ENCODE measurements at places on chromosomes 3 and 15.

DNA sequence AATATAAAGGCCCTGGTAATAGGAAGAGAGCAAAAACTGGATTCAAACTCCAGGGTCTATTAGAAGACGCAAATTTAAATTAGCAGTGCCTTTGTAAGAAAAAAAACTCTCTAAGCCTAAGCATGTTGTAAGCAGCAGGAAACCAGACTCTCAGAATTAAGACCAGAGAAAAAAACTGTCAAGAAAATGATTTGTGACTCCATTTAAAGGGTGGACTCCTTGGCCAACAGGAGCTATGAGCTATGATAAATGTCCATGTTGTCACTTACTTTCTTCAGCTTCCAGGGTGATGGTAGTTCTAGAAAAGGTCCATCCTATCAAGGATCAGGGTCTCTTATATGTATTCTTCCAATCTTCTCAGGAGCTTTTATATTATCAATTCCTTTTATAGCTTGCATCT, 34.9 kb upstream of the CCDC50 start:
- no peak for DNase-seq
- H3K36me3 ChIP-seq: no peaks in the 10 kb centered on the region
- no peak overlapping the region for H3K4me3 ChIP-seq
- H3K27me3 ChIP-seq: no peaks in the 10 kb centered on the region
- no peak overlapping the region for H3K27ac ChIP-seq

- no peaks in the 10 kb centered on the region for H3K27me3 ChIP-seq
- H3K4me3 ChIP-seq: no peak overlapping the region
- DNase-seq: no peak
- no peaks in the 10 kb centered on the region for H3K4me1 ChIP-seq
Measured at GRCh38 chr3:105700575-105700974, 168.2 kb downstream of the CBLB start.

GRCh38 chr3:149917124-149917667, 53.5 kb downstream of the PFN2 start:
- H3K27me3 ChIP-seq: no peaks in the 10 kb centered on the region
- no peak overlapping the region for H3K27ac ChIP-seq
- H3K4me3 ChIP-seq: no peak overlapping the region
- no peak for DNase-seq

DNA sequence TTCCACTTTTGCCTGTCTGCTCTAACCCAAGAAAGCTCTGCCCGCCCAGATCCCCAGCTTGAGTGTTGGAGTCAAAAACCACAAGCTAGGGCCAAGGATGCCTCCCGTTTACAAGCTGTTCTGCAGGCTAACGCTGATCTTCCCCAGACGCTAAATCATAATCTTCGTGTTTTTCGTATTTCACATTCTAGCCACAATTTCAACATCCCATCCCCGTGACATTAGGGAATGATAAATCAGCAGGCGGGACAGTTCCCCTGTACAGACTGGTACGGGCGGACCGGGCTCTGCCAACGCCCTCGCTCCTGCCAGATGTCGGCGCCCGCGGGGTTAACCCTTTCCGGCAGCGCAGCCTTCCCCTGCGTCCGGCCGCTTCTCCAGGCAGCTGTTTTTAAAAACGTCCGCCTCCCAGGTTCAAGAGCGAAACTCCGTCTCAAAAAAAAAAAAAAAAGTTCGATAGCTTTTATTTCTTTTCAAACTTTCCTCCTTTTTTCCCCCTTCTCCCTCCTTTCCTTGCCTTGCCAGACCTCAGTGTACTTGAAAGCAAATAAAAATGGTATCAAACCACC, 81.0 kb upstream of the BNC1 start:
- H3K36me3 ChIP-seq: no peaks in the 10 kb centered on the region
- no peak overlapping the region for H3K27ac ChIP-seq
- H3K27me3 ChIP-seq: no peaks in the 10 kb centered on the region

DNA sequence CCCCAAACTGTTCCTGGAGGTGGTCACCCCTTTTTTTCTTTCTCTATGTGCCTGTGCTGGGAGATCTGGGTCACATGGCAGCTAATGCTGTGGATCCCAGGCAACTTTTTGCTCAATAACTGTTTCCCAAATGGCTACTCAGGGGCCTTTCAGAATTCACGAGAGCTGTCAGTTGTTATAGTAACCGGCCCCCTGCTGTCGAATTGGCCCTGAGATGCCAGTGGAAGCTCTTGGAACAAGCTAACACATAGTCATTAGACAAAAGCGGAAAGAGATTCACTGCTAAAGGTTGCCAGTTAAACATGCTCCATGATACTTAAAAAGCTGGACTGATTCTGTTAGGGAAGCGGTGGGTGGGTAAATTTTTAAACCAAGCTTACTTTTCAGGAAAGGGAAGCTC, 144.1 kb downstream of the FEZF2 start:
- no peak for DNase-seq
- no peaks in the 10 kb centered on the region for H3K27me3 ChIP-seq
- H3K27ac ChIP-seq: no peak overlapping the region
- H3K4me3 ChIP-seq: no peak overlapping the region

- H3K4me3 ChIP-seq: no peak overlapping the region
- H3K4me1 ChIP-seq: peaks cover 3% of the 10 kb centered on the region
- peak; percentile 75 for DNase-seq
- H3K27me3 ChIP-seq: no peaks in the 10 kb centered on the region
- H3K36me3 ChIP-seq: no peaks in the 10 kb centered on the region
Measured at GRCh38 chr3:12478326-12478725, 6.0 kb upstream of the TSEN2 start.

- no peaks in the 10 kb centered on the region for H3K4me1 ChIP-seq
- no peaks in the 10 kb centered on the region for H3K36me3 ChIP-seq
- DNase-seq: no peak
- no peak overlapping the region for H3K4me3 ChIP-seq
Measured at GRCh38 chr15:69482686-69483256, 30.2 kb downstream of the RPLP1 start.

DNA sequence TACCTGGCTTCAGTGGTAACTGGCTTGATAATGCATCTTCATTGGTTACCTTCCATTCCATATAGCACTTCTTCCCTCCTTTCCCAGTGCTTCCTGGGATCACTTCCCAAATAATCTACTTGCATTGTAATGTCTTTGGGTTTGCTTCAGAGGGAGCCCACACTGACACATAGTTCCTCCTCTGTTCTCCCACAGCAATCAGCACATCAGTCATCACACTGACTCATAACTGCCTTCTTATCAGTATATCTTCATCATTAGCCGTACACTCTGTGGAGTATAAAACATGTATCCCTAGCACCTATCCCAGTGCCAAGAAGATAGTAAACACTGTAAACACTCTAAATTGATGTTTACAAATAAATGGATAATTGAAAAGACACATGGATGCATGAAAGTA, 91.4 kb upstream of the SCN10A start:
- DNase-seq: peak; percentile 7
- no peaks in the 10 kb centered on the region for H3K4me1 ChIP-seq
- H3K4me3 ChIP-seq: no peak overlapping the region

DNA sequence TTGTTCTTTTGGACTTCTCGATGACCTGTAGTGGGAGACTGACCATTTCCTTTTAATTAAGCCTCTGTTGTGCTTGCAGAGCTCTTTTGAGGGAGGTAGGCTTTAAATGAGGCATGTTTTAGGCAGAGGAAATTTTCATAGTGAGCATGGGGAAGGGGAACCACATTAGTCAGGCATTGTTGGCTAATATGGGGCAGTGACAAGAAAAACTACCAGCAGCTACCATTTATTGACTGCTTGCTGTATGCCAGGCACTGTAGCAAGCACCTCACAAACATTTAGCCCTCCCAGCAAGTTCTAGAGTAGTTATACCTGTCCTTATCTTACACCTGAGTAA, 10.9 kb downstream of the ATG7 start:
- no peaks in the 10 kb centered on the region for H3K36me3 ChIP-seq
- H3K27ac ChIP-seq: no peak overlapping the region
- H3K4me1 ChIP-seq: no peaks in the 10 kb centered on the region

GRCh38 chr15:83846847-83847246, 192.9 kb downstream of the ADAMTSL3 start:
- DNase-seq: peak; percentile 97
- H3K4me3 ChIP-seq: no peak overlapping the region

GRCh38 chr3:23202921-23203707, at the start of gene UBE2E2:
Gene UBE2E2, plus strand, starts transcription at chr3:23203327.
- no peaks in the 10 kb centered on the region for H3K4me1 ChIP-seq
- no peaks in the 10 kb centered on the region for H3K27me3 ChIP-seq
- DNase-seq: peak; percentile 84
- H3K27ac ChIP-seq: peak within 1 kb of the TSS; percentile 24
- H3K4me3 ChIP-seq: peak within 1 kb of the TSS; percentile 90

DNA sequence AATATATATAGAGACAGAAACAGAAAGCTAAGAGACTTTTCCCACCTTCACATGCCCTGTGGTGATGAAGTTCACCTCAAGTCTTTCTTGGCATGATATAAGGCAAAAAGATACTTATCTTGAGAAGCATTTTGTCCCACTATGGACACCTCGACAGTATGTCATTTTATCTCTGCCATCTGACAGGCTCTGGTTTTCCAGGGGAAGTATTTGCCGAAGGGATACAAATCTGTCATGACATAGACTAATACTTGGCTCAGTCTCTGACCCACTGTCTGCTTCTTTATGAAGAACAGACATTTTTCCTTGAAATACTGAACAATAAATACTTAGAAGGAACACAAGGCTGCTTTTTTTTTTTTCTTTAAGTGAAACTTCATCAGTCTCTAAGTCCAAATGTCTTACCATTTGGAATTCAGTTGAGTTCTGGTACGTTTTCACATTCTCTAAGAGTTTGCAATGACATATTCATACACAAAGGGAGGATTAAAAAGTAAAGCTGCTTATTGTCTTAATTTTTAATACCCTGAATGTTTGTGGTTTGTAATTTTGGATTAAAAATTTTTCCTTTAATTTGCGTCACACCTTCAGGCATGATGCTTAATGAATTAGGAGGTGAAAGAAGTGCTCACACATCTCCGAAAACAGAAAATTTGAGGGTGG, 87.8 kb upstream of the LMOD3 start:
- no peak overlapping the region for H3K4me3 ChIP-seq
- peaks cover 1% of the 10 kb centered on the region for H3K36me3 ChIP-seq
- no peaks in the 10 kb centered on the region for H3K27me3 ChIP-seq
- DNase-seq: no peak
- H3K27ac ChIP-seq: peak overlapping the region; percentile 85

DNA sequence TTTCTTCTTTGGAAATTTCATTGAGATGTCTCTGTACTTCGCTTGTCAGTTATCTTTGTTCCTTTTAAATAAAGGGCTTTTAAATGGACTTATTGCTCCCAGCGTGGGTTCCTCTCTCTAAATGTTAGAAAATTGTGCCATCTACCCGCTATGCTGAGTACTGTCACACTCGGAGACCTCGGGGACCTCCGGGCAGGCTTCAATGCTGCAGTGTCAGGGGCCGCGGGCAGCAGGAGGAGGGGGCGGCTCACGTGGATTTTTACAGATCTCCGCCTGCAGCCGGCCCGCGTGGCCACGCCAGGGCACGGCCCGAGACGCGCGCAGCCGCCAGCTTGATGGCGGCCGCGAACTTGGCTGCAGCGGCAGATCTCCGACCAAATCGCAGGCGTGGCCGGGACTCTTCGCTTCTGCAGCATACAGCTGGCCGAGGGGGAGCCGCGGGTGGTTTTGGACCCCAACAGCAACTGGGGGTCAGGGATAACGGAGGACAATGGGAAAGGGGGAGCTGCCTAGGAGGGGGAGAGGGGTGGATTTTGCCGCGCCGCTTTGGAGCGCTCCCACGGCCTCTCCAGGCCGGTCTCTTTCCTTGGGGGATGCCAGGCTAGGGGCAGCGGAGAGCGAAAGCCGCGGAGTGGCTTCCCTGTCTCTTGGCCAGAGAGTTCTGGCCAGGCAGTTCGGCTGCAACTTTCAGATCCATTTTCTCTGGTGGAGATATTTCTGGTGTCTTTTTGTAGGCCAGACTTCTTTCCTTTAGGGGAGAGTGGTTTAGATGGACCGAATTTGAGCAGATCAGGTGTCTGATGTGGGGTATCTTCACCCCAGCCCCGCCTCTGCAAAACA, 15.3 kb downstream of the NR2F2 start:
- H3K27ac ChIP-seq: no peak overlapping the region

DNA sequence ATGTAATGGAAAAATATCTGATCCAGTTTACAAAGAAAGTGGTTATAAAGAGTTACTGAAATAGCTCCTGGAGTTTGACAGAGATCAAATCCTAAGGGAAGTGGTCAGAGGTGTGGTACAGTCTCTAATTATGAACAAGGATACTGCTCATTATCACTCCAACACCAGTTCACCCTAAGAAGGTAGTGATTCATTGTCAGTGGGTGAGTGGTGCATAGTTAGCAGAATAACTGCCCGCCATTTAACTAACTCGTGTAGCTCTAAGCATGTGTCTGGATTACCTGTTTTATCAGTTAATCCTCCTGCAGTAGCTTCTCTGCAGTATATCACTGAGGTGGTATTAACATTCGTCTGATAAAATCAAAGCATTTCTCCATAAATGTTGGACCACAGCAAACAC, 700.1 kb downstream of the NLGN1 start:
- DNase-seq: no peak
- no peak overlapping the region for H3K4me3 ChIP-seq
- no peaks in the 10 kb centered on the region for H3K36me3 ChIP-seq
- H3K27ac ChIP-seq: no peak overlapping the region

DNA sequence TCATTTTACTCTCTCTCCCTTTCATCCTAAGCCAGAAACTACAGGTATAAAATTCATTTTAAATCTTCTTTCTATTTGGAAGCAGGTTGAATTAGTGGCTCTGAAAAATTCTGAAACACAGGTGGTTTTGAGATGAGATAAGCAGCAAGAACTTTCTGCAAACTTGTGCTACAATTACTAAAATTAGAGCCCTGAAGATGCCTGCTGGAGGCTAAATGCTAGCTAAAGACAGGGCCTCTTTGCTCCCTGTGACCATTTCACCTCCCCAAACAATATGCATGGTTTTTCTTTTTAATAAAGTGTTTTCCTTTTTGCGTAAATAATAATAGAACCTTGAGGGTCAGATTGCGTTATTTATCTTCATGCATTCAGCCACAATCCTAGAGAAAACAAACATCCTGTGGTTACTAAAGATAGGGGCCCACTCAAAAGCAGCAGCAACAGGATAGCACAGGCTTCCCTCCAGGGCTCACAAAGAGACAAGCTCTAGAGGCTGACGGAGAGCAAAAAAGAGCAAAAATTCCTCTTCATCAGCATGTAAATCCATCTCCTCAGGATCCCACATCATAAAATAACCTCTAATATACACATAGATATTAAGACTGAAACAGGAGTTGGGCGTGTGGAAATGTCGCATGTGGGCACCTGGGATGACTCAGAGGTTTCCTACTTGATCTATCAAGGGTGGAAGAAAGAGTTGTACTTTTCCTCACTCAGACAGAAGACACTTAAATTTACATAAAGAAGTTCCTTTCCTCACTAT, 26.5 kb upstream of the CP start:
- H3K4me1 ChIP-seq: peaks cover 2% of the 10 kb centered on the region
- no peaks in the 10 kb centered on the region for H3K27me3 ChIP-seq
- H3K36me3 ChIP-seq: no peaks in the 10 kb centered on the region
- DNase-seq: no peak
- H3K27ac ChIP-seq: no peak overlapping the region

- no peak overlapping the region for H3K4me3 ChIP-seq
- H3K27ac ChIP-seq: peak overlapping the region; percentile 3
- H3K4me1 ChIP-seq: no peaks in the 10 kb centered on the region
- no peaks in the 10 kb centered on the region for H3K36me3 ChIP-seq
Measured at GRCh38 chr3:188003188-188004171, 150.5 kb upstream of the LPP start.

Data from trophoblast cell (in vitro differentiated cells and primary cell).